Pulmonary artery endothelial cell (primary cell): ENCODE measurements at places on chromosomes 2 and 18. TPM values are rescaled to one million over a fixed set of nuclear protein-coding genes. Genes with fewer than 3 reads are reported as not detected.

The MBOAT2 gene
- 4.9 and 23.9 TPM in 2 replicates for total RNA-seq

The HOXD3 gene
- not detected in 2 replicates for total RNA-seq

The SLC23A3 gene
- 0.59 and 2.2 TPM in 2 replicates for total RNA-seq

GRCh38 chr2:119229716-119230115, 6.1 kb downstream of the STEAP3 start:
- no peak for DNase-seq
